CD4-positive, alpha-beta T cell treated with Interleukin-12 subunit alpha and Interleukin-12 subunit beta, for 1 hour (primary cell): ENCODE measurements at places on chromosomes 5 and 9.

DNA sequence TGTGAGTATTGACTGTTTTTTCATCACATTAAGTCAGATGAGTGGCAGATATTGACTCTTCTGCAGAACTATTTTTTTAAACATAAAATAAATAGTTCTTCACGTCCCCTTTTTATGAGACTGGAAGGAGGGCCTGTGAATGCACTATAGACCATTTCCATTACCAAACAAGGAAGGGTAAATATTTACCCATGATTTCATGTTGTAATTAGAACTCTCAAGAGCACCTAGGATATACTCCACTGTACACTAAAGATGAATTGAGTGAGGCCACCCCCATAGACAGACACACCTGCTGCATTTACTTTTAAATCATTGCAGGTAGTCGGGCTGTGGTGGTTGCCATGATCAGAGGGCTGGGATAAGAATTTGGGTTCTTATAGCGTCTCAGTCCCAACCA, 22.6 kb downstream of the SLC36A1 start:
- DNase-seq, result no peak

DNA sequence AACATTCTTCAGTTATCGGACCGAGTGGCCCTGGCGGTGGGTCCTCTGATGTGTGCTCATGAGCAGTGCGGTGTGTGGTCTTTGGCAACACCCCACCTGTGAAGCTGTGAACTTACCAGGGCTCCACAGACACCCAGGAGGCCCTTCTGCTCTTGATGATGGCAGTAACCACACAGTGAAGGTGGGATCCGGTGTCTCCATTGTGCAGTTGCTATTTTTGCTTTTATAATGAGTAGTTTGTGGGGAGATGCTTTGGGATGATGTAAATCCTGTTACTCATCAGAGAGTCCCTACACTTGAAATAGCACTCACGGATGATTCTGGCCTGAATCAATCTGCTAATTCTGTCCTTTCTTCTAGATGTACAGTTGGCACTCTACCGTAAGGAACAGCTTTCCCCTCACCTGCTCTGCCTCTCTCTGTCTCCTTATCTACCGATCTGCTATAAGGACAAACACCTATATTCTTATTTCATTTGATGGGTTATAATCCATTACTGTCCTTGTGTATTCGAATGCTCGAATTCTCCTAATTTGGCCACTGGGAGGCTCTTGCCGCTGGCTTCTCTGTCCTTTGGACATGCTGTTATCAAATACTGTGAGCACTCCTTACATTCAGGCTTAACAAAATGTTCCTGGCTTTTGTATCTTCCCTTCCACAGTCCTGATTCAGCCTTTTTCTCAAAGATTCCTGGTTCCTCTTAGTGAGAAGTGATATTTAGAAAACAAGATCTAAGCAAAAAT, 20.2 kb downstream of the ATPSCKMT start:
- no peak for DNase-seq

- no peak for DNase-seq
Observed at GRCh38 chr5:140821375-140822280, at the start of gene PCDHA5. TSS of gene PCDHA5 (plus strand) at chr5:140821613.

DNA sequence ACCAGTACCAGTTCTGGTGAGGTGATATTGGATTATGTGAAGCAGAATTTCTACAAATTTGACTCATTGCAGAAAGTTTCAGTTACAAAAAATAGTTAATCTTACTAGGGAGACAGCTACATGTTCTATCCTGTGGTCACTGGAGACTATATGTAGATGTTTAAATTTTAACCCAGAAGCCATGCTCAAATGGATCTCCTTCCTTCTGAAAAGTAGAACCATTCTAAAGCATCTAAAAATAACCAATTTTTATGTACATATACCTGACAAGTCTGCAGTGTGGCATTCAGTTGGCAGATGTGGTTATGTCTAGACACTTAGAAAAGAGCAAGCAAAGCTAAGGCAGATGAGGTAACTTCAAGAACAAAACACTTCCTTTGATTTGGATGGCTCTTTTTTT, 65.5 kb upstream of the POU4F3 start:
- DNase-seq, result no peak

GRCh38 chr5:38853753-38854470, 8.1 kb downstream of the OSMR start:
- no peak for DNase-seq

- DNase-seq, result no peak
Observed at GRCh38 chr5:175378444-175379028, 65.4 kb downstream of the DRD1 start.

DNA sequence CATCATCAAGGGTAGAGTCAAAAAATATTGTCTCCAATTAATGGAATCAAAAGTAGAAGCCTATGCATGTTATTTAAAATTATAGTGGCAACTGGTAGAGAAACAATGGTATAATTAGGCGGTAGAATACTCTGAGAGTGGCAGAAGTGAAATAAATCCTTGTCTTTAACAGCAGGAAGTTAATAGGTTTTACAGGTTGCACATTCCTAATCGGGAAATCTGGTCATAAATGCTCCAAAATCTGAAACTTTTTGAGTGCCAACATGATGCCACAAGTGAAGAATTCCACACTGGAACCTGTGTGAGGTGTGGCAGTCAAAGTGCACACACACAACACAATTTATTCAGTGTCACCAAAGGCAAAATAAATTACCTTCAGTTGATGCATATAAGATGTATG, 433.4 kb downstream of the TAF11L14 start:
- no peak for DNase-seq

GRCh38 chr5:99019812-99020697, 91.2 kb upstream of the CHD1 start:
- DNase-seq, result no peak

DNA sequence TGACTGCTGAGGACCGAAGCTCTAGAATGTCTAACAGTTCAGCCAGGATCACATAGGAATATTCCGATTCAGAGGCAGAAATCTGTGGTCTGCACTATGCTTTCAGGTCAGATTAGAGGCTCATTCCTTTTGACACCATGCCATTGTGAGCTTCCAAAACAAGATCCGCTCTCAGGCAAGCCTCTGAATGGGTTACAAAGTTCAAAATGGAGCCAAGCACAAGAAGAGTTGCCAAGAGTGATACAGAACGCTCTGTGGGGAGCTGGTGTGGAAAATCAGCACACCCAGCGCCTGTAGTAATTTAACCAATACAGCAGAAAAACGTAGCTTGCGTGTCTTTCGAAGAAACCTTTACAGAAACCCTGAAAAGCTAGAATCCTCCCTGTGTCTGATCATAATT, 33.3 kb upstream of the FAT2 start:
- no peak for DNase-seq

DNA sequence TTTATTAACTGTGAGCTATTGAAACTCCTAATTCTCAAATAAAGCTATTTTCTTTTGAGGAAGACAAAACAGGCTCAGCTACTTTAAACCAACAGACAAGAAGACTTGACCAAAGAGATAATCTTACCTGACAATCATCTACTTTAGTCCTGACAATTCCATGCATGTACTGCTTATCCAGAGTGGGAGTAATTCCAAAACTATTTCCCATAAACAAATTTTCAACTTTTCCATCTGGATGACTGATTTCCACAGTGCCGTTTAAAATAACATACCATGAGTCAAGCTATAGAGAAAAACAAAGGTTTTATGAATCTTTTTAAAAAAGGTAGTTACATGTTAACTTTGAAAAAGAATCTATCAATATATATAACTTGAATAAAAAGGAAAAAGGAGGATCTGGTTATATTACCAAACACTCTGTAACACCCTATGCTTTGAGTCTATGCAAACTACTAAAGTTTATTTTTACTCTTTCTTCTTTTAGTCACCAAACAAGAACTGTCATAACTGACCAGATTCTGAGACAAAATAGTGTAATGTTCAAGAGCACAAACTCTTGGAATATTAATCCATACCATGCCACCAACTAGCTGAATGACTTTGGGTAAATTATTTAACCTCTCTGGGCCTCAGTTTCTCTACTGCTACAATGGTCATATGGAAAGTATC, 129.7 kb downstream of the RAPGEF6 start:
- DNase-seq, result no peak

- DNase-seq, result no peak
Observed at GRCh38 chr9:80790764-80791163, 898.6 kb downstream of the TLE1 start.

DNA sequence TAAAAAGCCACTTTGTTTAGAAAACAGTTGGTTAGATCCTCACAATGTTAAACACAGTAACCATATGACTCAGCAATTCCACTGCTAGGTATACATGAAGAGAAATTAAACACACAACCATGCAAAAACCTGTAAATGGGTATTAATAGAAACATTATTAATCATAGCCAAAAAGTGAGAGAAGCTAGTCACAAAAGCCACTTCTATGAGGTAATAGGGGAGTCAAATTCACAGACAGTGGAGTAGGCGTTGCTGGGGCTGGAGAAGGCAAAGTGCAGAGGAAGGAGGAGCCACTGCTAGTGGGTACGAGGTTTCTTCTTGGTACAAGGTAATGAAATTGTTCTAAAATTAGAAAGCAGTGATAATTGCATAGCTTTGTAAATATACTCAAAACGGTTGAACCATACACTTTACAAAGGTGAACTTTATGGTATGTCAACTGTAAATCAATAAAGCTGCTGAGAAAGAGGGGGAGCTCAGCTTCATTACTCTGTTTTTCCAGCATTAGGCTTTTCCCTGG, 364.4 kb downstream of the GADD45G start:
- DNase-seq, result no peak

- DNase-seq, result peak; percentile 10
Observed at GRCh38 chr5:129125819-129126218, 31.3 kb downstream of the ISOC1 start.

DNA sequence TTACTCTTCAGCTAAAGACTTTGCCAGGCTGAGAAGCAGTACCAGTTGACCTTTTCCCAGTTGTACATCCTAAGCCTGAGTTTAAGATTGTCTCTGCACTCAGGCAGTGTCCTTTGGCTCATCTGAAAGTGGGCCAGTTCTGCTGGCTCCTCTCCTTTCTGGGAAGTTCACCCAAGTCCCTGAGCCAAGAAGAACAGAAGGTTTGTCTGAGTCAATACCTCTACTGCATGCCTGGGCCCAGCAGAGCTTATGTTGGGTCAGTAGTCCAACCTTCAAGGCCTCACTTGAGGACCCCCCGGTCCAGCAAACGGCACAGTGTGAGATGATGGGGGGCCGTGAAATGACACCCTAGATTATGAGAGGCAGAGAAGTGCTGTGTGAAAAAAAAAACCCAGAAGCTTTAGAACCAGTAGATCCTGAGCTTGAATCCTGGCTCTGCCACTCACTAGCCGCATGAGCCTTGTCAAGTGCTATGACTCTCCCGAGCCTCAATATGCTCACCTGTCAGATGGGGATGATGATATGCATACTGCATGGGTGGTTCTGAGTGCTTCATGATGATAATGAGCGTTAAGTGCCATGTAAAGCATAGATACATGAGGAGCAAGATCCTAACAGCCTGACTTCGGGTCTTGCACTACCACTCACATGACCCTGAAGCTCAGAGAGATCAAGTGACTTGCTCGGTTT, 156.0 kb downstream of the MACROH2A1 start:
- DNase-seq, result no peak

DNA sequence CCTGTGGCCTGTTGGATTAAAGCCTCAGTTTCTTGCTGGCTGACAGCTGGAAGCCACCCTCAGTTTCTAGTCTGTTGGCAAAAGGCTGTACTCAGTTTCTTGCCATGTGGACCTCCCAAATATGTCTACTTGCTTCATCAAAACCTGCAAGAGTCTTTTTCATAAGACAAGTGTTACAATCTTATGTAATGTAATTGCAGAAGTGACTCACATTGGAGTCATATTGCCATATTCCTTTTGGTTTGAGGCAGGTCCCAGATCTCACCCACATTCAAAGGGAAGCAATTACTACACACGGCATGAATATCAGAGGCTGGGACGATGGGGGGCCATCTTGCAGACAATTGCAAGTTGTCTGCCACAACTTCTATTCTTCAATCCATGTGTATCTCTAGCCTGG, 286.7 kb upstream of the IL12B start:
- DNase-seq, result no peak

DNA sequence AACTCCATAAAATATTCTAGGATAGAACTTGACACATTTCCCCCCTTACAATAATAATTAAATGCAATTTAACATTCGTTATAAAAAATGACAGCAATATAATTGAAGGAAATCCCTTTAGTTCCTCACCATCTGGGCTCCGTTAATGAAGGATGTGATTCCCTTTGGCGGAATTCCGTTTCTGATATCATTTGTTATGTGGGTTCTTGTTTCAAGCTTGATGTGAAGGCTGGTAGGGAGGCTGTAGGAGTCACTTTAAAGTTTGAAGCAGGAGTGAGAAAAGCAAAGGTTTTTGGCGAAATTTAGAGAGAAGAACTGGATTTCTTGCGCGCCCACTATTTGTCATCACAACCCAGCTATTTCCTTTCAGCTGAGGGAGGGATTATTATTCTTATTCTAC, 4.0 kb downstream of the RGS7BP start:
- DNase-seq, result no peak

DNA sequence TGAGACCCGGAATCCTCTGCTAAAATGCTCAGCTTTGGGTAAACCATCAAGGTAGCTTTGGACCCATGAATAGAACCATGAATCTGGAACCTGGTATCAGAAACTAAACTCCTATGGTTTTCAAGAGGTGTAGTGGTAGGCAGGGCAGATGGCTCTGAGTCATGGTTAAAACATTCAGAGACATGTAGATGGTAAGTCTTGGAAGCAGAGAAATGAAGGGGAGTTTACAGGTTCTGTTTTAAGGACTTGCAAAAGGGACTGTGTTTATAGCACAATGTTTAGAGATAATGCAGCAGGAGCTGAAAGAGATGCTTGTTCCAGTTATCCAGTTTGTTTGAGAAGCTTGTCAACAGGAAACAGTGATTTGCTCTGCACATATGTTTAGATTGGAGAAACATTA, 36.0 kb upstream of the FBN2 start:
- no peak for DNase-seq

- DNase-seq, result no peak
Observed at GRCh38 chr5:133785182-133785581, 172.8 kb upstream of the FSTL4 start.

- DNase-seq, result no peak
Observed at GRCh38 chr9:127520941-127521918, 69.9 kb downstream of the LRSAM1 start.

- no peak for DNase-seq
Observed at GRCh38 chr5:153520952-153521351, 30.5 kb downstream of the GRIA1 start.

DNA sequence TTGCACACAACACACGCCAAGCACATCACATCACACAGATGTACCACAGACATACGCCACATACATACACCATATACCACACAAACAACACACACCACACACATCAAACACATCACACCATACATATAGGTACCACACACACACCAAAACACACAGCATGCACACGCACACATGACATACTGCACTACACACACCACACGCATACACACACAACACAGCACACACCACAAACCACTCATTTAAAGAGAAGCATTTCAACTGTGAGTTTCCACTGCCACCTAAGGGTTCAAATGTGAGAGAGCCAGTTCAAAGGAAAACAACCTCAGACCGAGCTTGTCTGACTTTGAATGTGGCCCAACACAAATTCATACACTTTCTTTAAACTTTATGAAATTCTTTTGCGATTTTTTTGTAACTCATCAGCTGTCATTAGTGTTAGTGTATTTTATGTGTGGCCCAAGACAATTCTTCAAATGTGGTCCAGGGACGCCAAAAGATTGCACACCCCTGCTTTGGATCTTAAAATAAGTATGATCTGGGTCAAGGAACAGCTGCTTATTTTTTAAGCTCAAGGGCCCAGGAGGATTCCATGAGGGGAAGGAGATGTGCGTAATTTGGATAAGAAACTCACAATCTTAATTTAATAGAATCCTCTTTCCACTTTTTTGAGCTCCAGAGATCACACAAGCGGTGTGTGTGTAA, 494.6 kb downstream of the GADD45G start:
- DNase-seq, result peak; percentile 8
